ENCODE measurements at places on chromosomes 12 and 14. TPM values are rescaled to one million over a fixed set of nuclear protein-coding genes. Genes with fewer than 3 reads are reported as not detected.

DNA sequence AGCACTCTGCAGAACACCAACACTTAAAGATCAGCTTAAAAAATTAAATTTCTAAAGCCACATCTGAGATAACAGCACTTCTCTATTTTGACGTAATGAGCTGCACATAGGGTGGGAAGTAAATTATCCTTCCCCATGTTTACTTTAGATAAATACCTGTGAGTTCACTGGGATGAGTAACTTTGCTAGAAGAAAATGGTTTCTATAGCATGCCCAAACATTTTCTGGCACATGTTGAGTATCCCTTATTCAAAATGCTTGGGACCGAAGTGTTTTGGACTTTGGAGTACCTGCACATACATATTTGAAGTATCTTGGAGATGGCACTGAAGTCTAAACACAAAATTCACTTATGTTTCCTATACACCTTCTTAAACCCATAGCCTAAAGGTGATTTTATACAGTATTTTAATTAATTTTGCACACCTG, 6.6 kb downstream of the SLC38A2 start:
- DNase-seq, result no peak

GRCh38 chr14:102530828-102531478, 21.4 kb upstream of the ANKRD9 start:
- DNase-seq, result no peak

DNA sequence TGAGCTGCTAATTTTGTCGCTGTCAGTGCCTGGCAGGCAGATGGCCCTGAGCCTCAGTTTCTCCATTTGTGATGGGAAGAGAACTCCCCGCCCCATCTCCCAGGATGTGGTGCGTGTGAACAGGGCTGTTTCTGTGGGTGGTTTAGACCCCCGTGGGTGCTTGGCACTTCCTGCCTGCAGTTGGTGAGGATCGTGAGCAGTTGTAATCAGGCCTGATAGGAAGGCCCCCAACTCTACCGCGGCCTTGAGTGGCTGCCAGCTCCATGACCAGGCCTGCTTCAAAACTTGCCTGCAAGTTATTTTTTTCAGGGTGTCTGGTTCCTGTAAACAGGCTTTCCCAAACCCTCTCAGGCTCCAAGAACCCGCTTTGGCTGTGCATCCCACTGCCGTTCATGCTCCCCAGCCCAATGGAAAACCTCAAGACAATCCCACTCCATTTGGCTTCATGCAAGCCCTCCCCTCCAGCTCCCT, 138.4 kb downstream of the ZFP36L1 start:
- DNase-seq, result no peak

- DNase-seq, result no peak
These were observed 132.7 kb downstream of the PAPOLA start for GRCh38 chr14:96634896-96635295.

DNA sequence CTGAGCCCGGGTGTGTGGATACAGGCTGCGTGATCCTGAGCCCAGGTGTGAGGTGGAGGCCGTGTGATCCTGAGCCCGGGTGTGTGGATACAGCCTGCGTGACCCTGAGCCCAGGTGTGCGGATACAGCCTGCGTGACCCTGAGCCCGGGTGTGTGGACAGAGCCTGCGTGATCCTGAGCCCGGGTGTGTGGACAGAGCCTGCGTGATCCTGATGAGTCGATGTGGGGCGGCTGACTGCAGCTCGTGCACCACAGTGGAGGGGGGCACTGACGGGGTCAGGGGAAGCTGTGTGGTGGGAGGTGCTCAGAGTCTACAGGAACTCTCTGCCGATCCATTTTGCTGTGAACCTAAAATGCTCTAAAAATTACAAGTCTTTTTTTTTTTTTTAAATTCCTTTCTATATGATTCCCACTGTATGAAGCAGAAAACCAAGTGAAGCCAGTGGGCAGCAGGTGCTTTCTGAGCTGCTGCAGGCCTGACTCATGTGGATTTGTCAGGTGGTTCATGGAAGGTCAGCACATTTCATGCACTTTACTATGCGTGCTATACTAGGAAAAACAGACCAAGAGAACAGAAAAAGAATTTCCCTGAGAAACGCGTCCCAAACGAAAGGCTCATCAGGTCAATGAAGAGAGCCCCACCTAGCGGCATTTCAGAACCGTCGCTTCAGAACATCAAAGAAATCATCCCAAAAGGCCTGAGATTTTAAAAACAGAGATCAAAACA, 19.3 kb downstream of the BRF1 start:
- peak; percentile 40 for DNase-seq

GRCh38 chr14:20583908-20584307, 3.9 kb downstream of the RNASE11 start:
- DNase-seq, result no peak

DNA sequence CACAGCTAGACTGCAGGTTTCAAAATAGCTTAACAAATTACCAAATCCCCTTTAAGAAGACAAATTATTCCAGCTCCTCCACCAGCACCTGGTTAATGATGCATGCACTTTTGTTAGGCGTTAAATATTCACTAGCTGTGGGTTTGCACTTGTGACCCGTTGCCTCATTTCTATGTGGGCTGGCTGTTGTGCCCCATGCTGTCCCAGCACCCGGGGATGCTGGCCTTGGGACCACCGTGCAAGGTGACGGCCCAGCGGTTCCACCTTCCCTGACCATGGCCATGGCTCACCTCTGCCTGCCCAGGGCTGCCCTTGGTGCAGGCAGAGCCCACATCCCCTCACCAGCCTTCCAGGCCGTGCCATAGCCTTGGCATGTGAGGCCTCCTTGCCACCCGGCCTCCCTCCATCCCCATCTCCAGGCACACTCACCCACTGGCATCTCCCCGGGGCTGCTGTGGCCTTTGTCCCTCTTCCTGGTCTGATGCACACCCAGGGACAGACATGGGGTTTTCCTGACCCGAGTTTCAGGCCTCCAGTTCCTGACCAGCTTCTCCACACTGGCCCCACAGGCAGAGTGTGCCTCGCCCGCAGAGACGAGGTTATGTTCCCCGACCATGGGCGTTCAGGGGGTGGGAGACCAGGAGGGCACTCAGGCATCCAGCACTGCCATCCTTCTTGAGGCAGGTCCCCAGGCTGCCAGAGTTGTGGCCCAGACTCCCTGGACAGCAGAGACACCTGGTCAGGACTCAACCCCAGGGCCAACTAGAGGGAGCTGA, 20.3 kb upstream of the C14orf180 start:
- no peak for DNase-seq

DNA sequence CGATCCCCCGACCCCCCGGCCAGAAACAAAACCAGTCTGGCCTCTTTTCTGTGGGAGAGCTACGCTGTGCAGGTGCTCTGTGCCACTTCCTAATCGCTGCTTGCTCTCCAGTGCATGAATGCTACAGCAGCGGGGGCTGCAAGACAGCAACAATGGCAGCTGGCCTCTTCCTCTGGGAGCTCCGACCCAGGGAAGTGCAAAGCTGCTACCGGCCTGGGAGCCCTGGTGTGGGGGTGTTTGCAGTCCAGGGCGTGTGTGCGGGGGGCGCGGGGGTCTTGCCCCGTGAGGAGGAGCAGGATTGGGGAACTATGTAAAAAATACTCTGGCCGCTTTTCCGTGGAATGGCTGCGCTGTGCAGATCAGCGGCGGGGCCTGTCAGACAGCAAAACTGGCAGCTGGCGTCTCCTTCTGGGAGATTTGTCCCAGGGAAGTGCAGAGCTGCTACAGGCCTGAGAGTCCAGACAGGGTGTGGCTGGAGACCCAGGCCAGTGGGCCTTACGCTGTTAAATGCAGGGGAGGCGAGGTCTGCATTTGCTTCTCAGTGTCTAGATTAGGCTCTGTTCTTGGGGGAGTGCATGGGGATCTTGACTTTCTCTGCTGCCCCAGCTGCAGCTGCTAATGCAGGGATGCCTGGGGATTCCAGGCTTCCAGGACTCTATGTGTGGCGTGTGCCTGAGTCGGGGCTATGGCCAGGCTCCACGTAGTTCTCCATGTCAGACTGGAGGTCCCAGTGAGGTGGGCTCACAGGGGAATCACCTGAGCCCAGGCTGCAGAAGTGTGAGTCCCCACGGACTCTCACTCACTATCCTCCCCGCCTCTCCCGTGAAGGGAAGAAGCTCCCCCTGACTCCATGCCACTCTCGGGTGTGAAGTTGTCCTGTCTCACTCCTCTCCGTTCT, 344.5 kb downstream of the AEBP2 start:
- DNase-seq, result no peak

The GYS2 gene
- not detected for total RNA-seq
